ENCODE measurements at places on chromosomes 5 and 9.

DNA sequence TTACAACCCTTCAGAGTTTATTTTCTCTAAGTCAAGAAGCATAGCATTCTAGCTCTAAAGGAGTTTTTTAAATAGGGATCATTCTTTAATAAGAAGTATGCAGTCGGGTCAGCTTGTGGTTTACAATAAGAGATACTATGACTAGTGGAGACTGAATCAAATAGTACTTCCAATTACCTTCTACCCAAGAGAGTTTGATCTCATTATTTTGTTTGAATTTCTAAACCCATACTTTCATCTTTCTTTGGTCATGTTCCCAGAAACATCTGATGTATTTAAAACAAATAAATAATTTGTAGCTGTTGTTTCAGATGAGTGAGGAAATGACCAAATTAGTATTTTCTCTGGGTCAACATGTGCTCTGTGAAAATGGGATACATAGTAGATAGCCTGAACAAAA lies 160.2 kb upstream of the CDH6 start:
- no peak overlapping the region for H3K27ac ChIP-seq
- no peak for DNase-seq
- H3K4me1 ChIP-seq: no peaks in the 10 kb centered on the region

DNA sequence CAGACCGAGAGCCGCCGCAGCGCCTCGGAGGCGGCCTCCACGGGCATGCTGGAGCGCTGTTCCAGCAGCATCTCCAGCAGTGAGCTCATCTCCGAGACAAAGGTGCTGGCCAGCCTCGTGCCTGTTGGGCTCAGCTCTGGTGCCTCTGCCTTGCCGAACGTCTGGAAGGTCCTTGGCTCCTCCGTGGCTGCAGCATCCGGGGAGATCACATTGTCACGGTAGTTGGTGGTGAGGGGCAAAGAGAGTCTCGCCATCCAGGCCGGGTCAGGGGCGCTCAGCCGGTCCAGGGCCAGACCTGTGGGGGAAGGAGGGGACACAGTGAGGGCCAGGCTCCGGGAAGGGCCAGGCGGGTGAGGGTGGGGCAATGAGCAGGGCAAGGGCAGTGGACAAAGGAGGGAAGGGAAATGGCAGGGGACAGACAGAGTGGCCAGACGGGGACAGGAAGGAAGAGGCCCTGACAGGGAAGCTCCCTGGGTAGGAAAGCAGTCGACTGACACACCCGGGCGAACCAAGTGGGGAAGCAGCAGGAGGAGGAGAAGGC lies 12.4 kb downstream of the PCDH12 start:
- peak overlapping the region; percentile 25 for H3K27ac ChIP-seq
- peaks cover 57% of the 10 kb centered on the region for H3K4me1 ChIP-seq

DNA sequence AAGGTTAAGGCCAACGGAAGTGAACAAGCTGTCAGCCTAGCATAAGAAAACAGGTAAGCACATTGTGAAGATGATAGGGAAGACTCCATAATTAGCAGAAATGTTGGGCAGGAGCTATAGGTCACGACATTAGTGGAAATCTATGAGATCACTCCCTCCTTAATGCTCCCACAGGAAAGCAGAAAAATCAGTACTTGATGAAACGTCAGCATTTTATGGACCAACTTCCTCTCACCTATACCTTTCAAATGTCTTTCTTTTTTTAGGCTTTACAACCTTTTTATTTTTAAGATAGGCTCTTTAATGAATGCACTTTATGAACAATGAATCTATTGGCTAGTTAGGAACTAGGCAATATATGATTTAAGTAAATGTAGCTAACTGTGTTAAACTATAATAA lies 29.4 kb upstream of the HCN1 start:
- no peak overlapping the region for H3K4me3 ChIP-seq
- no peak overlapping the region for H3K27ac ChIP-seq
- no peaks in the 10 kb centered on the region for H3K4me1 ChIP-seq

GRCh38 chr5:44842496-44843282 lies 33.9 kb downstream of the MRPS30 start:
- H3K27ac ChIP-seq: no peak overlapping the region
- no peak overlapping the region for H3K4me3 ChIP-seq
- no peaks in the 10 kb centered on the region for H3K27me3 ChIP-seq
- no peak for DNase-seq

DNA sequence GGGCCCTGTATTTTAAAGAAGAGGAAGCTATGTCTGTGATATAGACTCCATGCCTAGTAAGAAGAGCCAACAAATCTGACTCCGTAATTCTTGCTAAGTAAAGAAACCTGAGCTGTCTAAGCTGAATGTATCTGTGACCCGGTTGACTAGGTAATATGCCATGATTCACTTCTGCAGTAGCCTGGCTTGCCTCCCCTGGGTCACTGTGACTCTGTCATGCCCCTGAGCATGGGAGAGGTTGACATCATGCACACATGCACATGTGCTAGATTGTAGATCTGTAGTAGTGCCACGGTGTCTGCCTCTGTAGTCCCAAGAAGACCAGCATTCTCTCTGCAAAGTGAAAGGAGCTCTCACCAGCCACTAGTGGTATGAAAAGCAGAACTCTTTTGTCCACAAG lies 9.1 kb downstream of the SLC22A5 start:
- no peaks in the 10 kb centered on the region for H3K27me3 ChIP-seq
- no peaks in the 10 kb centered on the region for H3K4me1 ChIP-seq
- DNase-seq: no peak
- no peak overlapping the region for H3K4me3 ChIP-seq
- no peak overlapping the region for H3K27ac ChIP-seq
- H3K36me3 ChIP-seq: no peaks in the 10 kb centered on the region

GRCh38 chr5:101532430-101532829 lies 629.3 kb upstream of the ST8SIA4 start:
- no peaks in the 10 kb centered on the region for H3K27me3 ChIP-seq
- H3K27ac ChIP-seq: no peak overlapping the region
- H3K4me3 ChIP-seq: no peak overlapping the region
- H3K36me3 ChIP-seq: no peaks in the 10 kb centered on the region
- H3K4me1 ChIP-seq: no peaks in the 10 kb centered on the region

DNA sequence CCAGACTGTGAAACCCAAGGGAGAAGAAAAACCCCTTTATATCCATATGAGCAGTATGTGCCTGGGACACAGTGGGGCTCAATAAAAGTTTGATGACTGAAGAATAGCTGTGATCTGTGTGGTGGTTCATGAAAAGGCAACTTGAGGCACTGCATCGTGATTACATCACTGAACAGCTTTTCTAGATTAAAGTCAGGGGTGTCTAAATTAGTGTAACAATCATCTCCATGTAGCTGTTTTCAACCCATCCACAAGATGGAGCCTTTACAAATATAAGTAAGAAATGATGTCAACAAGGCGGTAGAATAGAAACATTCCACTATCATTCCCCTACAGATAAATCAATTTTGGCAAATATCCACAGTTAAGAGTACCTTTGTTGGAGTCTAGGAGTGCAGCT lies 55.5 kb downstream of the PRRC1 start:
- no peaks in the 10 kb centered on the region for H3K27me3 ChIP-seq
- H3K27ac ChIP-seq: no peak overlapping the region
- no peak for DNase-seq
- H3K4me3 ChIP-seq: no peak overlapping the region
- H3K36me3 ChIP-seq: no peaks in the 10 kb centered on the region
- H3K4me1 ChIP-seq: no peaks in the 10 kb centered on the region

DNA sequence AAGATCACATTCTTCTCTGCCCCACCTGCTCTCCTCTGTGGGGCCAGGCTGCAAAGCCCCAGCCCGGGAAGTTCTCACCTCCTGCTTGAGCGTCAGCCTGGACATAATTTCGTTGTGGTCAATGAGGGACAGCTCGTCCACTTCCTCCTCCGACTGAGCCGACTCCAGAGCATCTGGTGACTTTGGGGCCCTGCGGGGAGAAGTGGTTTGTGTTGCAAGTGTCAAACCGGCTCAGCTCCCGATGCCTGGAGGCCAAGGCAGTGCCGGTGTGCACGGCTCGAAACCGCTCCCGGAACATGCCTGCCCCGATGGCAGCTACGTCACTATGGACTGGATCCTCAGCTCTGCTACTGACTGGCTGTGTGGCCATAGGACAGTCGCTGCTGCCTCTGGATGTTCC lies 52.8 kb downstream of the PRRT1B start:
- peaks cover 100% of the 10 kb centered on the region for H3K36me3 ChIP-seq

- no peak overlapping the region for H3K4me3 ChIP-seq
- no peak overlapping the region for H3K27ac ChIP-seq
- H3K27me3 ChIP-seq: no peaks in the 10 kb centered on the region
- no peak for DNase-seq
Observed at GRCh38 chr5:113083481-113083880, 106.9 kb downstream of the DCP2 start.

GRCh38 chr9:29449306-29449705 lies 1876.0 kb upstream of the C9orf72 start:
- no peaks in the 10 kb centered on the region for H3K27me3 ChIP-seq
- DNase-seq: no peak
- H3K4me3 ChIP-seq: no peak overlapping the region
- no peaks in the 10 kb centered on the region for H3K36me3 ChIP-seq

GRCh38 chr9:129954868-129955550 lies 88.0 kb downstream of the FNBP1 start:
- no peaks in the 10 kb centered on the region for H3K4me1 ChIP-seq
- no peak overlapping the region for H3K27ac ChIP-seq
- H3K27me3 ChIP-seq: no peaks in the 10 kb centered on the region

GRCh38 chr5:179281694-179282093 lies 63.6 kb downstream of the ADAMTS2 start:
- H3K4me3 ChIP-seq: no peak overlapping the region
- H3K36me3 ChIP-seq: no peaks in the 10 kb centered on the region
- H3K27me3 ChIP-seq: no peaks in the 10 kb centered on the region
- DNase-seq: no peak
- H3K4me1 ChIP-seq: peaks cover 28% of the 10 kb centered on the region

DNA sequence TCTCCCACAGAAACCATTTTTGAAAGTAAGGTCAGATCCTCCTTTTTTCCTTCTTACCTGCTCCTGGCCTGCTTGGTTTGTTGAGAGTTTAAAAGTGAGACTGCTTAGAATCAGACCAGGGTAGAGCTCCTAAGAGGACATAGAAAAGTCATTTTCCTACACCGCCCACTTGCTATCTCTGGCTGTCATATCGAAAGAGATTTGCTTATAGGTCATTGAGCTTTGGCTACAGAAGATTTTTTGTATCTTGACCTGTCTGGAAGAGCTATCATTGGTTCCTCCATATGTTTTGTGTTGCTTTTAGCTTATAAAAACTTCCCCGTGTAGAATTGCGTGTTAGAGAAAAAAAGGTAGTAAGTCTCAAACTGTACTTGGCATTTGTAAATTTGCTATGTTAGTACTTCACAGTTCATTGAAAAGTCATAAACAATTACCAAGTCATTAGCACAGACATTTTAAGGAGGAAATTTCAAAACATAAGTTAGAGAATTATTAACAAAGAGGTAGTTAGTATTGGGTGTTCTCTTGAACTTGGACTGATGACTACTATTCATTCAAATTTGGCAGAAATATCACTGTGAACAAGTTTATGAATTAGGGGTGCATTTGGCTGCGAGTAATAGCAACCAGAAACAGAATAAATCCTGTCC lies 96.6 kb downstream of the MAN2A1 start:
- no peaks in the 10 kb centered on the region for H3K36me3 ChIP-seq
- no peak overlapping the region for H3K4me3 ChIP-seq
- H3K27ac ChIP-seq: no peak overlapping the region
- no peaks in the 10 kb centered on the region for H3K27me3 ChIP-seq
- H3K4me1 ChIP-seq: no peaks in the 10 kb centered on the region

DNA sequence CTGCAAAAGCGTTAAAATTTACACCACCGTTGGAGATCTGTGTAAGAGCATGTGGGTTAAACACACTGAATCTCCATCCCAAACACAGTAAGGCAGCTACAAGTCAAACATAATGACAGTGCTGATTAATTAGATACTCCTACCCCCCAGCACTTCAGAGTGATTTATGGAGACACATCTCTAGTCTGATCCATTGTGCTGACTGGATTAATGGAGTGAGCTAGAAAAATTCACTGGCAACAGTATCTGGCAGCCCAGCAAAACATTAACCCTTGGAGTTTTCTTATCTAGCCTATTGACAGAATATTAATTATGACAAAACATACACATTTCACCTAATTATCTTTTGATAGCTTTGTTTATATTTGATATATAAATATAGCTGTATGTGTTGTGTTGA lies 188.6 kb upstream of the ISL1 start:
- no peak overlapping the region for H3K4me3 ChIP-seq
- H3K27ac ChIP-seq: no peak overlapping the region
- DNase-seq: no peak
- H3K4me1 ChIP-seq: no peaks in the 10 kb centered on the region
- no peaks in the 10 kb centered on the region for H3K27me3 ChIP-seq
- H3K36me3 ChIP-seq: no peaks in the 10 kb centered on the region

DNA sequence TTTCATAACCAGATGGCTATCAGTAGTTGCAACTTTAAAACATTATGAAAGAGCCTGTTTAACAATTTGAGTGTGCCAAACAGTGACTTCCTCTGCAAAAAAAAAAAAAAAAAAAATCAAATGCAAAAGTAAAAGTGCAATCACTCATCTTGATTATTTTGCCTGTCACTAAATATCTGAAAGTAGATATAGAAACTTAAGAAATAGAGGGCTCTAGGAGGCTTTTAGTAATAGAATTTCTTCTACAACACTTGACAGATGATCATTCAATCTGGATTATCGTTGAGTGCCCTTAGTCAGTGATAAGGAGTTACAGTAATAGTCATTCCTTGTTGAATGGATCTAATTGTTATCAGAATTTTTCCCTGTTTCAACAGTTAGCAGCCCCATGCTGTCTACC lies 101.8 kb downstream of the CETN3 start:
- no peak for DNase-seq
- no peaks in the 10 kb centered on the region for H3K27me3 ChIP-seq
- H3K4me1 ChIP-seq: no peaks in the 10 kb centered on the region
- no peaks in the 10 kb centered on the region for H3K36me3 ChIP-seq
- H3K4me3 ChIP-seq: no peak overlapping the region
- no peak overlapping the region for H3K27ac ChIP-seq

- DNase-seq: no peak
- H3K36me3 ChIP-seq: no peaks in the 10 kb centered on the region
- H3K27ac ChIP-seq: no peak overlapping the region
Observed at GRCh38 chr5:102823441-102823874, 68.4 kb downstream of the PAM start.

- no peaks in the 10 kb centered on the region for H3K27me3 ChIP-seq
- no peaks in the 10 kb centered on the region for H3K36me3 ChIP-seq
- H3K4me1 ChIP-seq: no peaks in the 10 kb centered on the region
- H3K27ac ChIP-seq: no peak overlapping the region
Observed at GRCh38 chr9:115353681-115354080, 235.7 kb upstream of the TNC start.

GRCh38 chr9:112856200-112856599 lies 34.5 kb downstream of the SLC46A2 start:
- no peak overlapping the region for H3K4me3 ChIP-seq
- DNase-seq: no peak
- H3K36me3 ChIP-seq: no peaks in the 10 kb centered on the region
- no peak overlapping the region for H3K27ac ChIP-seq

- H3K27ac ChIP-seq: no peak overlapping the region
- peak overlapping the region; percentile 83 for H3K4me3 ChIP-seq
- DNase-seq: no peak
- H3K36me3 ChIP-seq: no peaks in the 10 kb centered on the region
- peaks cover 66% of the 10 kb centered on the region for H3K4me1 ChIP-seq
Observed at GRCh38 chr9:137190315-137190856, 1.9 kb downstream of the SSNA1 start.

All from heart left ventricle (tissue), 16 donors.